ENCODE measurements at places on chromosomes 12 and 14.

- DNase-seq, result no peak
Measured at GRCh38 chr12:114420944-114421335, 15.0 kb upstream of the TBX5 start.

GRCh38 chr12:1936406-1937320, 18.2 kb upstream of the CACNA2D4 start:
- DNase-seq, result no peak

- no peak for DNase-seq
Measured at GRCh38 chr12:92089559-92089958, 56.1 kb downstream of the BTG1 start.

- DNase-seq, result peak; percentile 67
Measured at GRCh38 chr12:89351489-89352241, 636 bp downstream of the DUSP6 start.

DNA sequence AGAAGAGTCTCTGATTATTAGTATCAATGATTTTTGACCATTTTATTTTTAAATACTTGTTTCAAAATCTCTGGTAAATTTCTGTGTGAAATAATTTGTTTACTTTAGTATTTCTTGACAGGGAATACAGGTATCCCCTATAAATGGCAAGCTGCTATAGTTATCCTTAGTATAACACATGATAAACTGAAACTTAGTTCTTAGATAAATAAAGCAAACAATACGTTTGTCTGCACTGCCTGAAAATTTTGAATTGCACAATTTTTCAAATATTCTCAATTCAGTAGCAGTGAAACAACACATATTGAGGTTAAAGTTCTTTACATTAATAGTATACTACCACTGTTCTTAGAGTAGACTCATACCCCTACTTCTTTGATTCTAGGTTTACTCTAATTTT, 26.9 kb downstream of the CNOT2 start:
- no peak for DNase-seq

- no peak for DNase-seq
Measured at GRCh38 chr12:50647479-50647878, 116.4 kb upstream of the ATF1 start.

DNA sequence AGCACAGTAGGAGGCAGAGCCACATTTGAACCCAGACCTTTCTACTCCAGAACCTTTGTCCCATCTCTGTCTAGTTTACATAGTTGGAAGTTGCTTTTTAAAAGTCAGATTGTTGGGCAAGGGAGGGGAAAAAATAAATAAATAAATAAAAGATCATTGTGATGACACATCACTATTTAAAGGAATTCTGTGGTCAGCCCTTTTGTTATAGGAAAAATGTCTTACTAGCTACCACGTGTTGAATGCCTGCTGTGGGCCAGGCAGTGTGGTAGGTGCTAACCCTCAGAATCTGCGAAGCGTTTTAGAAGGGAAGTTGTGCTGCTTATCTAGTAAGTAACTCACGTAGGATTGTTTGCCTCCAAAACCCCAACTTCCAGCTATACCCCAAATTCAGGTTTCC, 62.3 kb downstream of the BHLHE41 start:
- DNase-seq, result no peak

DNA sequence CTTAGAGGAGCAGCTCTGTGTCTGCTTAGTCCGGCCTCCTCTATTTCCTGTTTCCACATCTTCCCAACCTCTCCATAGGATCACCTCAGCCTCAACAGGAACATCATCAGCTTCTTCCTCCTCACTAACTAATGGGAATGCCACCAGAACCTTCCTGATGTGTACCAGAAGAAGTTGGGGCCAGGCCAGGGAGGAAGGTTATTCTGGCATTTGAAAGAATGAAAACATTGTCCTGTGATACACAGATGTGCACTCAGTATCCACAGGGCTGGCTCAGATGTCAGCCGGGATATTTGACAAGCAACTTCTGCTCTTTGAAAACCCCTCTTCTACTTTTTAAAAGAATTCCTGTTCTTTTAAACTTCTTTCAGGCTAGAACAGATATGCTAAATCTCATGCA, 63.6 kb downstream of the TMEM30B start:
- no peak for DNase-seq

DNA sequence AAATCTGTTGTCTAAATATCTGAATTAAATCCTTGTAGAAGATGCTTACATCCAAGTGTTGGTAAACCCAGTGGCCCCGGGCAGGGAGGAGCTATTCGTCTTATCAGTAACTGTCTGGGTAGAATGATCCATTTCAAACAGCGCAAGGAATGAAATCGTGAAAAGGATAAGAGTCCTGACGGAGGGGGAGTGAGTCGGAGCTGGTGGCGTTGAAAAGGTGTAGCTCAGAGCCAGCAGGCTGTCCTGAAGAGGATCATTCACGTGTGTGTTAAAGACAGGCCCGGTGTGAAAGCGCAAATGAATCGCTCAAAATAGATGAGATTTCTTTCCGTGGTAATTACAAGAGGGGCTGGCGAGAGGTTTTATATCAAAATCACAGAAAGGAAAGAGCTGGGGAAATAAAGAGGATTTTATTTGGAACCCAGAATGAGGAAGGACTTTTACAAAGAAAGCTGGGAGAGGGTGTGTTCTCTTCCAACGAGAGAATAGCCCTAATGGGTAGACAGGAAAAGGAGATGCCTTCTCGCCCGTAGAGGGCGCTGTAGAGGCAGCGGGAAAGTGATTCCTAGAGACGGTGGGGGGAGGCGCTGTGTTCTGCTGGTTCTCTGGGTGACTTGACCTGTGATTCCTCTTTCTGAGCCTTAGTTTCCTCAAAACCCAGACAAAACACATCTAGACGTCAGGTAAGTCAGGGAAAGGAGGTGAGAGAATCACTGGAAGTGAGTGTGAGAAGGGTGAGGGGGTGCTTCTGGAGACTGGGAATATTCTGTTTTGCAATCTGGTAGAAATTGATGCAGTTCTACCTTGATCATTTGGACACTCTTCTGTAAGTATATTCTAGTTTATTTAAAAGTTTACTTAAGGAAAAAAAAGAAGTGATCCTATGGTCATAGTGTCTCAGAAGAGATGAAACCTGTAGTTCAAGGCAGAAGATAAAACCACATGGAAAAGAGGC, 39.3 kb downstream of the SRRM4 start:
- no peak for DNase-seq

GRCh38 chr14:89280600-89280999, 136.4 kb downstream of the FOXN3 start:
- no peak for DNase-seq

DNA sequence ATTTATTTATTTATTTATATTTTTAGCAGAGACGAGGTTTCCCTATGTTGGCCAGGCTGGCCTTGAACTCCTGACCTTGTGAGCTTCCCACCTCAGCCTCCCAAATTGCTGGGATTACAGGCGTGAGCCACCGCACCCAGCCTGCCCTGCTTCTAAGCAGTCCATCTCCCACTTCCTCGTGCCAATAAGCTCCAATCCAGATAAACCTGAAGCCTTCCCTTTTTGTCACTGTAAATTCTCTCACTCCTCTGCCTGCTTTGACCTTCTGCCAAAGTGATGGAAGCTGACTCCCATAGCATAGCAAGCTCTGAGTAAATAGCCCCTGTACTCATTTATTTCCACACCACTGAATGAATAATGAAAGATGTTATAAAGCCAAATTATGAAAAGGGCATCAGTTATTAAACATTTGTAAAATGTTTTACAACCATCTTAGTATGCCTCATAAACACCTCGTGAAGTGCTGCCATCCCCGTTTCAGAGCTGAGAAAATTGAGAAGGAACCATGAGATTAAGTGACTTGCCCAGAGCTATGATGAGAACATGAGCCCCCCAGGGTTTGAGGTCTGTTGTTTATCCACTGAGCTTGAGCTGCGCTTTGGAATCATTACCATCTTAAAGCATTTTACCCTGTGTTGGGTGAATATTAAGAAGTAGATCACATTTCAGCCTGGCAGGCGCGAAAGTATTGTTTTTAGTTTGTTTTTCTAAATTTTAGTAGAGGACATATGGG, 30.4 kb downstream of the MANSC1 start:
- peak; percentile 47 for DNase-seq

- DNase-seq, result no peak
Measured at GRCh38 chr12:41205070-41205709, 17.1 kb downstream of the PDZRN4 start.

- no peak for DNase-seq
Measured at GRCh38 chr14:65321370-65321875, 91.1 kb upstream of the FUT8 start.

DNA sequence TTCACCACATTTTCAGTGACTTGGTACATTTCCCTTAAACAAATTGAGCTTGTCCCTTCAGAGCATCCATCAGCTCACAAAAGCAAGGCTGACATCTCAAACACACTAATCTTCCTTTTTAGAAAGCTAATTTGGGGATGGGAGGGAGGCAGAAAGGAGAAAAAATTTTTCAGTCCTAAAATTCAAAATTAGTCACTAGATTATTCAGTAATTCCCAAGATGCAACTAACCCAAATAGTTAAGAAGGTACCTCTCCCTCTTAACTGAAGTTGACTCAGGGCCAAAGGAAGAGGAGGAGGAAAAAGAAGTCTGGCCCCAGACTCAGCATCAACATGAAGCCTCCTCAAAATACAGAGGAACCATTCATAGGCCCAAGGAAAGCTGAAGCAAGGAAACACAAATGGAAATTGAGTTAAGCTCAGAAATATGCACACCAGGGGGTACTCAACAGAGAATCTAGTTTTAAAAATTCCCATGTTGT, 21.7 kb downstream of the CBX5 start:
- no peak for DNase-seq

- no peak for DNase-seq
Measured at GRCh38 chr12:34406228-34406995, 384.1 kb downstream of the ALG10 start.

- no peak for DNase-seq
Measured at GRCh38 chr14:86997271-86997670, 995.7 kb downstream of the GALC start.

GRCh38 chr12:83859021-83859420, 1053.6 kb downstream of the SLC6A15 start:
- DNase-seq, result no peak

DNA sequence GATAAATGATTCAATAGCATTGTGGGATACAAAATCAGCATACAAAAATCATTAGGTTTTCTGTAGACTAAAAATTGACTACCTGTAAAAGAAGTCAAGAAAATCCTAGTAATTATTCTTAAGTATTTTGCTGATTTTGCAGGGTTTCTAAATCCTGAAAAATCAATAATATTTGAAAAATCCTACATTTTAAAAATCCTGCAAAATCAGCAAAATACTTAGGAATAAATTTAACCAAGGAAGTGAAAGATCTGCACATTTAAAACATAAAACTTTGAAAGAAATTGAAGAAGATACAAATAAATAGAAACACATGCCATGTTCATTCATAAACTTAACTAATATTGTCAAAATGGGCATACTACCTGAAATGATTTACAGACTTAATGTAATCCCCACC, 517.7 kb downstream of the RERGL start:
- DNase-seq, result no peak

- no peak for DNase-seq
Measured at GRCh38 chr12:24071842-24072241, 122.4 kb upstream of the SOX5 start.

DNA sequence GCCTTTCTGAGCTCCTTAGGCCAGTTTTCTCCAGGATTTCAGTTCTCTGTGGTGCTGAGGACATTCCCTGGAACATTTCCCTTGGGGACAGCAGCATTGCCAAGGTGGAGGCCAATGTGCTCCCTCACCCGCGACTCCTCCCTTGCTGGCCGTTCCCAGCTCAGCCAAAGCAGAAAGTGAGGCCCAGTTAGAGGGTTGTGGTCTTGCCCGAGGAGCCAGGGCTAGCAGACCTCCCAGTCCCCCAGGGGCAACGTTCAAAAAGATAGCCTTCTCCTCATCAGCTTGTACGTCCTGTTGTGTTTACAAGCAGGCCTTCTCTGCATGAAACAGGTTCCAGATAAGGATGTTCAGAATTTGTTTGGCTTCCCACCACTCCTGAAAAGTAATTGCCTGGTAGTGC, 78.4 kb downstream of the SSPN start:
- no peak for DNase-seq

- DNase-seq, result no peak
Measured at GRCh38 chr12:67531051-67531450, 117.5 kb upstream of the DYRK2 start.

DNA sequence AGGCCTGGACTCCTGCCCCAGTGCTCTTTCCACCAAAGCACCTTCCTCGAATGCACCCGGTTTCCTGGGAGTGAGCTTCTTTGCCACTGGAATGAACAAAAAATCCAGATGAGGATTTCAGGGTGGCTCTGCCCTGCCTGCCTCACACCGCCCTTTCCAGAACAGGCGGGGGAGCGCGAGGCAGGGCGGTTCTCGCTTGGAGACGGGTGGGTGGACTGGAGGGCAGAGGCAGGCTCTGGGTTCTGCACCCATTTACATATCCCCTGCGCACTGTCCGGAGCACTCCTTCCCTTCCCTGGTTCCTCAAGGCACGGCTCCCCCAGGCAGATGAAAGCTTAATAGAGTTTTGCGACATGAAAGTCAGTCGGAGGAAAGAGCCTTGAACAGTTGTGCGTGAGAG, 69.7 kb upstream of the DLK1 start:
- no peak for DNase-seq

DNA sequence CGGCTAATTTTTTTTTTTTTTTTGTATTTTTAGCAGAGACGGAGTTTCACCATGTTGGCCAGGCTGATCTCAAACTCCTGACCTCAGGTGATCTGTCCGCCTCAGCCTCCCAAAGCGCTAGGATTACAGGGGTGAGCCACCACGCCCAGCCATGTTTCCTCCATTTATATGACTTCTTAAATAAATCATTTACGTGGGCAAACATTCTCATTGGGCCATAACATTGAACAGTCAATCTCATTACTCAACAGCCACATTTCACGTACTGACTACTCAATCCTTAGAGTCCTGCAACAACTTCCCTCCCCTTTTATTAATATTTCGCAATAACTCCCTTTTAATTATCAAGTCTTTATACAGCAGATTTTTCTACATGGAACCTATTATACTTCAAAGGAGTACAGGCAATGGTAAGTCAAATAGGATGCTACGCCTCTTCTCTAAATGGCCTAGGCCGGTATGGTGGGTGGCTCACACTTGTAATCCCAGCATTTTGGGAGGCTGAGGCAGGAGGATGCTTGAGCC, 7.4 kb upstream of the CSRNP2 start:
- DNase-seq, result no peak

DNA sequence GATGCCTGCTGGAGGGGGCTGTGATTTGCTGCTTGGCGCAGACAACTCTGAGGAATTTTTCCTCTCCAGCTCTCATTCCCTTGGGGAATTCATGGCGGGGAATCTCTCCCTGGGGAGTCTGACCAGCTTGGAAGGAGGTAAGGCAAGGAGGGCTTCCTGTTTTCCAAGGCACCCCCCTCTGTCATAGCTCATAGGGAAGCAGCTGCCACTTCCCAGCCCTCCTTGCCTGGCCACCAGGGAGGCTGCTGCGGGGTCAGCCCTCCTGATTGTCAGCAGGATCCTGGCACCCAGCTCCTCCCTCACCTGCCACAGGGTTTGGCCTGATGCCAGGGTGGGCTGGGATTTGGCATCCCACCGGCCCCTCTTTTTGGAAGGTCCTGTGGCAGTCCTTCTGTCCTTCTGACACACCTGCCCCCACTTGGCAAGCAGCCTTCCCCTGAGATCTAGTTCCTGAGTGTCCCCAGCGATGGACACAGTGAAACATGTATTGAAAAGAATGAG, 74.9 kb downstream of the TSPAN9 start:
- DNase-seq, result peak; percentile 67

- peak; percentile 88 for DNase-seq
Measured at GRCh38 chr12:43835656-43836474, at the start of gene TMEM117. TMEM117 (plus strand) TSS chr12:43836081.

- DNase-seq, result no peak
Measured at GRCh38 chr14:33486332-33486890, 464.5 kb downstream of the EGLN3 start.
